ENCODE measurements at places on chromosomes 7 and 10.

GRCh38 chr10:35447693-35448407 is 111.5 kb downstream of the CCNY start:
- no peak for DNase-seq

- DNase-seq = no peak
Measured at GRCh38 chr7:96670338-96671289, 39.0 kb downstream of the SEM1 start.

GRCh38 chr10:106874604-106874889 is 290.0 kb downstream of the SORCS1 start:
- no peak for DNase-seq

DNA sequence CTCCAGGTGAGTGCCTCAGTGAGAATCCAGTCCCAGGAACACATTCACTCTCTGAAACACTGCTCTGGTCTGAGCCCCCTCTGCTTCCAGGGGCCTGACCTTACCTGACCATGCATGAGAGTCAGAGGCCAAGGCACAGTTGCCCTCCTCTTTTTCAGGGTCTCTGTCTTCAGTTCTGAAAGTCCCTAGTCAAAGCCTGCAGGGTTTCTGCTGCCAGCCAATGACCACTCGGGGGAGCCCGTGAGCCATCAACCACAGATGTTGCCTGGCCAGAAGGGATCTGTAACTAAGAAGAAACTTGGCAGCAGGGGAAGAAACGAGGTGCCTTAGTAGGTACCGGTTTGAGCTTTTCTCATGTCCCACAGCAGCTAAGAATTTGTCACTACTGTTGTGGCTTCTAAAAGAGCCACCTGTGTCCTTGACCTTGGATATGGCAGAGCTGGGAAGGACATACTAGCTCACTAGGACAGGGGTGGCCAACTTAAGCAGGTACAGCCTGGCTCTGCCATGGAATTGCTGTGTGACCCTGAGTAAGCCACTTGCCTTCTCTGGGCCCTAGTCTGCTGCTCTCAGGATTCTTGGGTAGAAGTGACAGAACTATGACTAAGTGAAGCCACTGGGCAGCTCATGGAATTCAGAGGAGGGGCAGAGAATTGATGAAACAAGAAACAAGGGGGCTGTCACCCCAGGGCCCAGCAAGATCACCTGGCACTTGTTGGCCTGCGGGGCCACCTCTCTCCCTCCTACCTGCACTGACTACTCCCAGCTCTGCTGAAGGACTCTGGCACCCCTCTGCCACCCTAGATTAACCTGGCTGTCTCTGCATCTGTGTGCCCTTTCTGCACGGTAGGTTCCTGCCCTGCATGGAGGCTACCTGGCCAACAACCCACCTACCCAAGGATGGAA is 83.8 kb upstream of the GPR26 start:
- no peak for DNase-seq

DNA sequence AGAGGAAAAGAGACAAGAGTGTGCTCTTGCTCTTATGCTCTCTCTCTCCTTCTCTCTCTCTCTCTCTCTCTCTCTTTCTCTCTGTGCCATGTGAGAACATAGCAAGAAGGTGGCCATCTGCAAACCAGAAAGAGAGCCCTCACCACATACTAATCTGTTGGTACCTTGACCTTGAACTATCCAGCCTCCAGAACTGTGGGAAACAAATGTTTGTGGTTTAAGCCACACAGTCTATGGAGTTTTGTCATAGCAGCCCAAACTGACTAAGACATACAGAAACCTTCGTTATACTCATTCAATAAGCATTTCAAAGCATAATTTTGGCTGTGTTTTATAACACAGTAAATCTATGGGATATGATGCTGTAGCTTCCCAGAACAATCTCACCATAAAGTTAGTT is 56.4 kb upstream of the PLPP4 start:
- DNase-seq = no peak

DNA sequence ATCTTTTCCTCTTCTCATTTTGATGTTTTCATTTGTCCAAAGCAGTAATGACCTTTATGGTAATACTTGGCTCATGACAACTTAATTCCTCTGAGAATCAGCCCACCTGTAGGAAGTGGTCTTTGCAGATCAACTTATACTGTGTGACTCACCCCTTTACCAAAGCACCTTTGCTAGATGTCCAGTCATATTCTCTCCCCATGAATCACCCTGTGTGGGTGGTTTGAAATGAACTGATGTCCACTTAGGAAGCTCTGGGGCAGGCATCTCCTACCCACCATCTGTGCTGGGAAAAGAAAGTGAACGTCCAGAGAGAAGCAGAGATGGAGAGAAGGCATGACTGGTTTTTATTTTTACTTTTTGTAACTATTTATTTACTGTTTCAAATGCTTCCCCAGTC is 410.3 kb downstream of the KIF20B start:
- DNase-seq = no peak

- no peak for DNase-seq
Measured at GRCh38 chr10:51203359-51203758, 129.1 kb downstream of the PRKG1 start.

GRCh38 chr7:115477193-115477651 is 553.3 kb downstream of the TFEC start:
- no peak for DNase-seq

GRCh38 chr10:77789861-77790260 is 136.7 kb downstream of the DLG5 start:
- no peak for DNase-seq

DNA sequence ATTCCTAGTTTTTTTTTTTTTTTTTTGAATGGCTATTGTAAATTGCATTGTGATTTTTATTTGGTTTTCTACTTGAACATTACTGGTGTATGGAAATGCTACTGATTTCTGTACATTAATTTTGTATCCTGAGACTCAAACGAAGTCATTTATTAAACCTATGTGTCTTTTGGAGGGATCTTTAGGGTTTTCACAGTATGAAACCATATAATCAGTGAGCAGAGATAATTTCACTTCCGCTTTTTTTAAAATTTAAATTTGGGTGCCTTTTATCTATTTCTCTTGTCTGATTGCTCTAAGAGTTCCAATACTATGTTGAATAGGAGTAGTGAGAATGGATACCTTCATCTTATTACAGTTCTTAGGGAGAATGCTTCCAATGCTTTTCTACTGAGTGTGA is 102.7 kb downstream of the ZWINT start:
- DNase-seq = no peak

GRCh38 chr7:69545175-69545574 is 53.1 kb upstream of the AUTS2 start:
- DNase-seq = no peak

DNA sequence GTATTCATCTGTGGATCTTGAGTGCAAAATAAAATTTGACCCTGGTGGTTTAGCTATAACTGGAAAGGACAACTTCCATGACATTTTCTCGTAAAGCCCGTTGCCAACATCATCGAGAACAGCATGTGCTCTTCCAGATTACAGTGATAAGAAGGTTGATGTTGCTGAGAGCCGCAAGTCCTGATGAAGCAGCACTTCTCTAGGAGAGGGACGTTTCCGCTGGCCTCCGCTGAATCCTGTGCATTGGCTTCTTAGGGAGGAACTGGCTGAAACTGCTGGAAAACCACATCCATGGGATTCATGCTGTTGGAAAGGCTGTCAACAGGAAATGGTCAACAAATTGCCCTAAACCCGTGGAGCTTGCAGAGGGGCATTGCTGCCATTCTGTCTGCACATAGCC is 21.4 kb upstream of the ABCB5 start:
- DNase-seq = no peak

- no peak for DNase-seq
Measured at GRCh38 chr7:83559887-83560286, 89.1 kb downstream of the SEMA3E start.

All from stimulated activated CD8-positive, alpha-beta memory T cell treated with anti-CD3 and anti-CD28 coated beads, Interleukin-4, amount 100 ng/mL, for 1 hour (primary cell).